ENCODE measurements at places on chromosomes 7 and 10.
A peak's percentile ranks its signal among the peaks of the same experiment; 100 is the strongest.

GRCh38 chr10:677038-677437, 12.4 kb downstream of the DIP2C start:
- no peak for DNase-seq

DNA sequence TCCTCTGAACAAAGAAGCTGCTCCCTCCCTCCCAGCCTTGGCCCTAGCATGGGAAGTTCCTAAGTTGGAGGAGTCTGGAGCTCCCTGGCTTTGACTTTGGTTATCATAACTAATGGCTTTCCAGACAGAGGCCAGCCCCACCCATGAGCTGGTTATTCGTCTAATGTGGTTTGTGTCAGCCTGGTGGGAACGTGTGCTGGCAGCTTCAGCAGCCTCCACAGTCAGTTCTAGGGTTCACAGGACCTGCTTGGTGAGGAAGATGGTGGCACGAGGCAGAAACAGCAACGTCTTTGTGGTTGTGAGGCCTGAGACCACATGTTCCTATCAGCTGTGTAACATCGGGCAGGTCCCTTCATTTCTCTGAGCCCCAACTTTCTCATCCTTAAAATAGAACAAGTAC, 103.1 kb downstream of the PAXIP1 start:
- DNase-seq: no peak

DNA sequence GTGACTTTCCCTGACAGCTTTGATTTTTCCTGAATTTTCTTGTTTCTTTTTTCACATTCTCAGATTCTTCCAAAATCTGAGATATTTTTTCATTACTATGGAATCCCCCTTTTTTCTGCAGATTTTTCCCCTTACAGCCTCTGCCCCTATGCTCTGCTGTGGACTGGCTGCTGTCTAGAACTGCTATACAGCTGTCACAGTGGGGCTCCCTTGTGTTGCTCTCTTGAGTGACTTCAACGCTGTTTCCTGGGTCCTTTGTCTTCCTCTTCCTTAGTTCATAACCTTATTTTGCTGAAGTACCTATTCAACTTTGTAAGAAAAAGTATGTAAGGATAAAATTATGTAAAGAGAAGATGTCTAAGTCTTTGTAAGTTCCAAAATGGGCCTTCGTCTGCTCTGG, 234.1 kb upstream of the YAE1 start:
- DNase-seq: no peak

DNA sequence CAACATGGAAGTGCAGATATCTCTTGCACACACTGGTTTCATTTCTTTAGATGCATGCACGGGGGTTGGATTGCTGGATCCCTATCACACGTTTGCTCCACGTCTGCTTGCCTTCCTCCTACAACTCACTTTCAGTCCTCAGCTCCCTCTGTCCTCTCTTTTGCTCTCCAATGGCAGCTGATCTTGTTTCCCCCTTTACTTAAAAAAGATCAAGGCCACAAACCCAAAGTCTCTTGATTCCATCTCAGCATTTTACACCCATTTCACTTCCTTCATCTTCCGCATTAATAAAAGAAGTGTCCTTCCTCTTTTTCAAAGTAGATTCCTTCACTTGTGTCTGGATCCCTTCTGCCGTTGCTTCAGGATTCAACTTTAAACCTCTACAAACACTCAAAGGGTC, 245.2 kb downstream of the DOCK4 start:
- no peak for DNase-seq

DNA sequence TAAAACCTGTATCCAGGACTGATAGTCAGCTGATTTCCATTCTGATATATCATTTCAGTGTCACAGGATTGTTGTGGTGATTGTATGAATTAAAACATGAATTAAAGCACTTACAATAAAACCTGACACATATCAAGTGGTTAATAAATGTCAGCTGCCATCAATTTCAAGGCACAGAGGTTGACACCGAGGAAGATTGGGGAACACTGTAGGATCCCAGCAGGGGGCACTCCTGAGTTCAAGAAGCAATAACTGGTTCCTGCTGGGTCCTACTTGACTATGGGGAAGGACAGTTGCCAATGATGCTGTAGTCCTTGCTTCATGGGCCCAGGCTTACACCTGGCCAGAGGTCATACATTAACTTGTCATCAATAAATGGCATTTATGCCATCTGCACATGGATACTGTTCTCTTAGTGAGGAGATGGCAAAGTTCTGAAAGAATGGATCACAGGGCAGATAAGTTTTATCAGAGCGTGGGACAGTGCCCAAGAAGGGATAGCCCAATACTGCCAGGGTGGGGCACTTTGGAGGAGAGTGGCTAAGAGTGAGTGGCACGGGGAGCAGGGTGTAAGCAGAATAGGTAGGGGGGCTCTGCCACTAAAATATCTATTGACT, 24.1 kb downstream of the FZD1 start:
- DNase-seq: no peak

- no peak for DNase-seq
Measured at GRCh38 chr10:33938001-33938400, 603.5 kb upstream of the NRP1 start.

- DNase-seq: no peak
Measured at GRCh38 chr7:78092331-78092730, 293.8 kb downstream of the PHTF2 start.

GRCh38 chr7:8128449-8129317, 133.3 kb downstream of the ICA1 start:
- DNase-seq: no peak

- DNase-seq: no peak
Measured at GRCh38 chr10:122931088-122931906, 20.9 kb downstream of the FAM24A start.

DNA sequence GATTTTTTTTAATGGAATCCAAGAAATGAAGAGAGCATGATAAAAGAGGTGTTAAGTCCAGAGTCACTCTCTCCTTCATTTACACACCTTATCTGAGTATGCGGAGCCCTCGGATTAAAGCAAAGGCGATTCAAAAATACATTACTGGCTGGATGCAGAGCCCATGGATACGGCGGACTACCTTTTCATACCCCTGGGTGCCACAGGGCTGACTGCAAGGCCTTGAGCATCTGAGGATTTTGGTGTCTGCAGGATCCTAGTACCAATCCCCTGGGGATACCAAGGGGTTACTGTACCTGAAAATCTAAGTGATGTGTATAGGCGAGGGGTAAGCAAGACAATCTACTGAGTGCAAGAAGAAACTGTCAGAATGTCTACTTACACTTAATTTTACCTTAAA, 20.5 kb downstream of the PIP4K2A start:
- no peak for DNase-seq

- no peak for DNase-seq
Measured at GRCh38 chr10:77712207-77712606, 74.6 kb upstream of the KCNMA1 start.

DNA sequence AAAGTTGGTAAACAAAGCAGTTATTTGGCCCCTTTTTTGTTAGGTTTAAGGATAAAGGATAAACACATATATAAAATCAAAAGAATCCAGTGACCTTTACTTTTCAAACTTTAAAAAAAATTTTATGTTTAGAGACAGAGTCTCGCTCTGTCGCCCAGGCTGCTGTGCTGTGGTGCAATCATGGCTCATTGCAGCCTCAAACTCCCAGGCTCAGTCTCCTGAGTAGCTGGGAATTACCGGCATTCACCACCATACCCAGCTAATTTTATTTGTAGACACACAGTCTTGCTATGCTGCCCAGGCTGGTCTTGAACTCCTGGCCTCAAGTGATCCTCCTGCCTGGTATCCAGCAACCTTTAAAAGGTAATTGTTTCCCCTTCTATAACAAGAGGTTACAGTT, 31.3 kb downstream of the GNA12 start:
- DNase-seq: no peak

DNA sequence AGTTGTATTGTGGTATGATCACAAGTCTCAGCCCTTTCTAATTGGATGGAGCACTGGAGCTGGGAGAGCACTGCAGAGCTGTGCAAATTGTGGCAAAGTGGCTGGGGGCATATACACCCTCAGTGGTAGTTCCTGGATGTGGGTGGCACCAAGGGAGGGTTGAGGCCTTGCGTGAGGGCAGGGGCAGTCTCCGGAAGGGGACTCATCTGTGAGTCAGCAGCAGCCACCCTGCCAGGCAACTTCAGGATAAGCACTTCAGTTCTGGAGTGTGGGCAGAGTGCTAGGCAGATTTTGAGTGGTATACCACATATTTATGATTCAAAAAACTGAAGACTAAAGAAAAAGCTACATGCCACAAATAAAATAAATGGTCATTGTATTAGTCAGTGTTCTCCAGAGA, 210.5 kb downstream of the ETV1 start:
- DNase-seq: no peak

DNA sequence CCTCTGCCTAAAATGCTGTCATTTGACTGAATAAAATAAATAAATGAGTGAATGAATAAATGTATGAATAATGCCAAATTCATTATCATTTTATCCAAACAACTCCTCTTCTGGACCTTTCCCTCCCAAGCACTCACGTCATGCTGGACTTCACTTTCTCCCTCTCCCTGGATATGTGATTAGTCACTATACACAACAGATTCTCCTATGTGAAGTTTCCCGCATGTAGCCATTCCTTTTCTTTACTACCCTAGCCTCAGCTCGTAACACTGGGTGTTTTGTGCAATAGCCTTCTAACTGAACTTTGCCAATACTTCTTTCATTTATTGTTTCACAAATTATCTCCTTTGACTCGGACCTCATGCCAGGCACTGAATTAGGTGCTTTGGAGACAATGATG, 87.6 kb upstream of the IL6 start:
- no peak for DNase-seq

DNA sequence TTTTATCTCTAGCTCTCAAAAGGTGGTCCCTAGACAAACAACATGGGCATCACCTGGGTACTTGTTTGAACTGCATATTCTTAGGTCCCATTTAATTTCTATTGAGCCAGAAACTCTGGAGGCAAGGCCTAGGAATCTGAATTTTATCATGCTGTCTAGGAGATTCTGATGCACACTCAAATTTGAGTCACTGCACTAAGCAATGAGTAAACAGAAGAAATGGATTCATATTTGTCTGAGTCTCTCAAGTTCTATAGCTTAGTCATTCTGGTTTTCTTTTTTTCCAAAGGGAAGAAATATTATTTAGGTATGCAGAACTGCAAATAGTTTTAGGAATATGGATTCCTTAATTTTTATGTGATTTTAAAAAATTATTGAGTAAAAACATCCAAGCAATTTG, 185.5 kb downstream of the SEMA3A start:
- DNase-seq: no peak

DNA sequence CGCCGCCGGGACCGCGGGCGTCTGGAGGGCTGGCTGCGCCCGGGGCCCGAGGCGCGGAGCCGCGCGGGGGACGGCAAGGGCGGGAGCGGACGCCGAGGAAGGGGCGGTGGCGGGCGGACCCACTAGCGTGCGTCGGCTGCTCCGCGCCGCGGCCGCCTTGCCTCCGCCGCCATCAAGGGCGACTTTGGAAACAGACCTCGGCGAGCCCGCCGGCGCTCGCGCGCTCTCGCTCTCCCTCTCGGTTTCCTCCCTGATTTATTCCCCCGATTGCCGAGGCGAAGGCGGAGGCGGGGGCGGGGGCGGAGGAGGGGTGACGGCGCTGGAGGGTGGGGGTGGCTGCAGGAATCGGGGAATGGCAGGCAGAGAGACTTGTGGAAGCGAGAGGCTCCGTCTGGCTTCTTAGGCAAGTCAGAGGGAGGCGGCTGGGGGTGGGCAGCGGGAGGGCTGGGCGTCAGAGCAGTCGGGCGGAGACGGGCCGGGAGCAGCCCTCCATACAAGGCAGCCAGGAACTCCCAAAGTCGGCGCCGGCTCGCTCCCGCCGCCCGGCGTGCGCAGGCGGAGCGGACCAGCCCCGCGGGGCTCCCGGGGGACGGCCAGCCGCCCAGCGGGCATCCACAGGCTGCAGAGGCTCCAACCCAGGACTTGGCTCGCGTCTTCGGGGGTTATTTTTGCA, at the start of gene CACNA2D1:
Gene CACNA2D1, minus strand, starts transcription at position 231 of the 673 bp plus-strand sequence.
- peak; percentile 97 for DNase-seq

GRCh38 chr10:71331736-71332135, 12.7 kb downstream of the SLC29A3 start:
- DNase-seq: no peak

- no peak for DNase-seq
Measured at GRCh38 chr7:22622116-22622785, 104.7 kb upstream of the IL6 start.

GRCh38 chr10:110932505-110933180, 13.2 kb downstream of the SHOC2 start:
- no peak for DNase-seq

GRCh38 chr7:40457776-40458480, 323.1 kb downstream of the SUGCT start:
- DNase-seq: no peak

DNA sequence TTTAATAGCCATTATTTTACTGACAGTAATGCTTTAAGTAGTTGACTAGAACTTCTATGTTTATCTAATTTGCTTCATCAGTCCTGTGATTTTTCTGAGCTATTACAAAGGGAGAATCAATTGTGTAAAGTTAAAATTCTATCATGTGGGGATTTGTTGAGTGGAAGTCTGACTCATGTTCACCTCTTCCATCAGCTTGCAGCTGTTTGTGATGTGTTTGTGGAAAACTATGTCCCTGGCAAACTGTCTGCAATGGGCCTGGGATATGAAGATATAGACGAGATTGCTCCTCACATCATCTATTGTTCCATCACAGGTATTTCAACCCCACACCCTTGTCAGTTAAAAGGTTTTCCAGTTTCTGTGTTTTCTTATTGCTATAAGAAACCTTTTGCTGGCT, 59.9 kb downstream of the SUGCT start:
- no peak for DNase-seq

- no peak for DNase-seq
Measured at GRCh38 chr7:54995610-54996363, 23.0 kb upstream of the EGFR start.

- no peak for DNase-seq
Measured at GRCh38 chr10:22900841-22901601, 26.8 kb upstream of the ARMC3 start.

DNA sequence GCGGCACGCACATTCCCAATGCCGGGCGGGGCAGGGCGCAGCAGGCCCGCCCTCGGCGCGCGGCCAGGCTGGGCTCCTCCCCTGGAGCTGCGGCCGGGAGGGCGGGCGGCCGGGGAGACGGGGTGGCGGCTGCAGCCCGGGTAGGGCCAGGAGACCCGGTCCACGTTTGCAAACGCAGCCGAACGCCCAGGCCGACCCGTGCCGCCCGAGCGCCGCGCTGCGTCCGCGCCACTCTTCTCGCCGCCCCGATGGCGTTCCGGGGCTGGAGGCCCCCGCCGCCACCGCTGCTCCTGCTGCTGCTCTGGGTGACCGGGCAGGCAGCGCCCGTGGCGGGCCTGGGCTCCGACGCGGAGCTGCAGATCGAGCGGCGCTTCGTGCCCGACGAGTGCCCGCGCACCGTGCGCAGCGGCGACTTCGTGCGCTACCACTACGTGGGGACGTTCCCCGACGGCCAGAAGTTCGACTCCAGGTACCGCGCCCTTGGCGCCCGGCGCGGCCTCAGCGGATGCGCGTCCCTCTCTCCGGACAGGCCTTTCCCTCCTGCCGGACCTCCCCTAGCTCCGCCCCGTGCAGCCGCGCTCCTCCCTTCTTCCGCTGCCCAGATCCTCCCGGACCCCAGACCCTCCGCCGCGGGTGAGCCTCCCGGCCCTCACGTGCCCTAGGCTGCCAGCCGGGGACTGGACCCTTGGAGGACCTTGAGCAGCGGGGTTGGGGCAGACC, at the start of gene FKBP9:
Gene FKBP9, plus strand, starts transcription at position 115 of the 720 bp plus-strand sequence. Its CDS starts 134 bp downstream, at position 249.
- DNase-seq: peak; percentile 99

GRCh38 chr7:93147363-93147762, 822 bp downstream of the SAMD9L start:
- no peak for DNase-seq

Data from SK-N-SH (cell line).